Renal cortex interstitium (tissue), 15 donors: ENCODE measurements at places on chromosomes 5 and 9. TPM values are rescaled to one million over a fixed set of nuclear protein-coding genes. Genes with fewer than 3 reads are reported as not detected.

GRCh38 chr5:6264394-6264793, 114.0 kb downstream of the MED10 start:
- no peak for DNase-seq

UNC5A gene
- polyA plus RNA-seq = 0.19 TPM

DNA sequence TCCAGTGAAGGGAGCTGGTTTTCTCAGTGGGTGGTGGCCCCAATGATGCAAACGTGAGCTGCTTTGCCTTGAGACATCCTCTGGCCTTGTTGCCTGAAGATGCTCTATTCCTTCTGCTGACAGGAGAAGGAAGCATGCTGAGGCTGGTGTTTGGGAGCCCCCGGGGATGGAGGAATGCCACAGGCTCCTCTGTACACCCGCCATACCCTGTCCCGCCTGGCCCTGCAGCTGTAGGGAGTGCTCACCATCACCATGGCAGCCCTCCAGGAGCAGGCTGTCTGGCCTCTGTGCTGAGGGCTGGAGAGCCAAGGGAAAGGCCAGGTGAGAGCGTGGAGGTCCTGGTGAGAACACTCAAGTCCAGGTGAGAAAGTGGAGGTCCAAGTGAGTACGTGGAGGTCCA, 134.4 kb downstream of the MRPL36 start:
- no peak for DNase-seq

HAPLN1 gene
- 2.9 TPM for polyA plus RNA-seq

NUTM2G gene
- polyA plus RNA-seq = 0.31 TPM

- DNase-seq = no peak
These were observed 73.3 kb downstream of the FGF18 start for GRCh38 chr5:171492781-171493180.

- no peak for DNase-seq
These were observed 406.3 kb downstream of the PDE4D start for GRCh38 chr5:59487068-59487686.

SV2C gene
- polyA plus RNA-seq = 0.31 TPM
